Right ventricle myocardium inferior (tissue), 1 donor: ENCODE measurements at places on chromosomes 7 and 10. TPM values are rescaled to one million over a fixed set of nuclear protein-coding genes. Genes with fewer than 3 reads are reported as not detected.
A peak's percentile ranks its signal among the peaks of the same experiment; 100 is the strongest.

PPRC1 gene
- total RNA-seq: 14.3 TPM

SORCS3 gene
- 0.08 TPM for total RNA-seq

UPK3BL2 gene
- total RNA-seq: 2.8 TPM

HOXA10 gene
- total RNA-seq: not detected

GIMAP7 gene
- total RNA-seq: 21.4 TPM

KCNMA1 gene
- 2.2 TPM for total RNA-seq

GRCh38 chr7:142787034-142787768 is 16.4 kb downstream of the PRSS2 start:
- DNase-seq: no peak

- no peak for DNase-seq
Measured at GRCh38 chr7:157585113-157585861, 248.5 kb downstream of the DNAJB6 start.

- DNase-seq: no peak
Measured at GRCh38 chr10:58019863-58020537, 247.7 kb downstream of the IPMK start.

- DNase-seq: peak; percentile 8
Measured at GRCh38 chr7:1281068-1281467, 48.4 kb downstream of the UNCX start.

DNA sequence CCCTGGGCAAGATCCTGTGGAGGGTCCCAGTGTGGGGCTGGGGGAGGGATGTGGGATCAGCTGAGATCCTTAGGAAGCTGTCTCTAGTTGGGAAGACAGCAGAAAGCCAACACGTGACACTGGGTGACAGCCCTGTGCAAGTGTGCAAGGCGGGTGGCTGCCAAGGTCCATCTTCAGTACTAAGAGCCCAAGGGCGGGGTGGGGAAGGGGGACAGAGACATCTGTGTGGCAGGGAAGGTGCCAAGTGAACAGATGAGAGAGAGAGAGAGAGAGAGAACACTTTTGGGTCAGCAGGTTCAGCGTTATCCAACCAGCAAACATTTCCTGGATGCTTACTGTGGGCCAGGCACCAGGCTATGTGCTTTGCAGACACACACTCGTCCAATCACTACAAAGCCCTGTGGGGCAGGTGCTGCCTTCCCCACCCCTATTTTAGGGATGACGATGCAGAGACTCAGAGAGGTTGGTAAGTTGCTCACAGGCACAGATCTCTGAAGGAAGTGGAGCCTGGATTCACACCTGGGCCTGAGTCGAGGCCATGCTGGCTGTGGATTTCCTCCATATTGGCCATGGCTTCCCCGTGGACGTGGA is 135.7 kb downstream of the GRK5 start:
- no peak for DNase-seq

DNA sequence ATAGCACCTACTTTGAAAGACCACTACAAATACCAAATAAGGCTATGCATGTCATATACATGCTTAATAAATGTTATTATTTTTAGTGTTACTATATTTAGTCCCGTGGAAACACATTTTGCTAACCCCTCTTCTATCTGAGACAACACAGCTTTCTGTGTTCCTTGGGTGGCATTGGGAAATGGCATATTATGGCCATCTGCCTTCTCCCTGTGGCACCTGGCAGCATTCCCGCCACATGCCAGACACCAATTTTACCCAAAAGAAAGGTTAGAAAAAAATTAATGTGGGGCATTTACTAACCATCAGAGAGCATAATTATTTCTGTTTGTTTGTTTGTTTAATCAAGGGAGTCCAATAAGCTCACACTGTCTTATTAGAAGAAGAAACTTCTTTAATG is 168.6 kb upstream of the ETV1 start:
- DNase-seq: no peak

DNA sequence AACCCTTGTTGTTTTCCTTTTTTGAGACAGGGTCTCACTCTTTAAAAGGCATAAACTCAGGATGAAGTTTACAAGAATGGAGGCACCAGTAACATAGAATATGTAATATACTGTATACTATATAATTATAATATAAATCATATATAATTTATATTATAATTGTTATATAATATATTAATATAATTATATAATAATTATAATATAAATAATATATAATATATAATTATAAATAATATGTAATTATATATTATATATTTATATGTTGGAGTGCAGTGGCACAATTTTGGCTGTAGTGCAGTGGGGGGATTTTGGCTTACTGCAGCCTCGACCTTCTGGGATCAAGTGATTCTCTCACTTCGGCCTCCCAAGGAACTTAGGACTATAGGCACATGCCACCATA is 96.1 kb downstream of the LRMDA start:
- no peak for DNase-seq

DNA sequence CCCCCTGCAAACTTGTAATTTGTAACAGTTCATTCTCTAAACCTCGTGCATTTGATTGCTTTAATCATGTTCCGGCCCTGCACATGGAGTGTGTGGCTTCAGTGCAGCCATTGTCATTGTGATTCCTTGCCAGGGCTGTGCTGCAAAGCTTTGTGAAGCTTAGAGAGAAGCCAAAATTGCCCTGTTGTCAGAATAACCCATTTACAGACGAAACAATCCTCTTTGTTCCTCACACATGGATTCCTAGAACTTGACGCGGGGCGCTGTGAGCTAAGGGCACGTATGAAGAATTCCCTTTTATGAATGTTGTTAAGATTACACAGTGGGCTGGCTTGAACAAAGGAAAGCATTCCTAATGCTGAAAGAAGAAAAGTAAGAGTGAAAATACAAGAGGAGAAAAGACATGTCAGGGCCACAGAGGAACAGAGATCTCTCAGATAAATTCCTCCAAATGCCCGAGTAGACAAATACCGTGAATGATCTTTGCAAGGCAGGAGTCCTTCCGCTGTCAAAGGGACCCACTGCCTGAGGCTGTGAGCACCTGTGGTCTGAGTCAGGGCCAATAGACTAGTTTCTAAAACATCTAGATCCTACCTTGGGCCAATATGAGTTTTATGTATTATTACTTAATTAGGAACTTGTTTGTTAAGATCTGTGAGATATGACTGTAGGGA is 205.4 kb upstream of the C7orf33 start:
- no peak for DNase-seq

GRCh38 chr10:70528314-70528713 is 49.7 kb downstream of the PALD1 start:
- no peak for DNase-seq

DNA sequence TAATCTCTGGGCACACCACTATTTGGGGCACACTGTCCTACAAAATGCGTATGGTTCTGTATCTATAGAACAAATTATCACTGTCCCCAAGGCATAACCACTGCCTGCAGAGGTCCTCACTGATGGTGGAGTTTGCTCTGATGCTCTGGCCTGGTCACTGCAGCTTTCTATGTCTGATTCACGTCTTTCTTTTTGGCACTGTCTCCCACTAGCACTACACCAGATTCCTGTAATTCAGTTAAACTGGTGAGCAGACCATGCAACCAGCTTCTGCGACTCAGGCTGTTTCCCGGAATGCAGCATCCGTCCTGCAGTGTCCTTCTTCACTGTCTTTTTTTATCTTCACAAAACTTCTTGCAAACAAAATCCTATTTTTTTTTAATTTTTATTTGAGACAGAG is 112.8 kb downstream of the KLF6 start:
- no peak for DNase-seq

DNA sequence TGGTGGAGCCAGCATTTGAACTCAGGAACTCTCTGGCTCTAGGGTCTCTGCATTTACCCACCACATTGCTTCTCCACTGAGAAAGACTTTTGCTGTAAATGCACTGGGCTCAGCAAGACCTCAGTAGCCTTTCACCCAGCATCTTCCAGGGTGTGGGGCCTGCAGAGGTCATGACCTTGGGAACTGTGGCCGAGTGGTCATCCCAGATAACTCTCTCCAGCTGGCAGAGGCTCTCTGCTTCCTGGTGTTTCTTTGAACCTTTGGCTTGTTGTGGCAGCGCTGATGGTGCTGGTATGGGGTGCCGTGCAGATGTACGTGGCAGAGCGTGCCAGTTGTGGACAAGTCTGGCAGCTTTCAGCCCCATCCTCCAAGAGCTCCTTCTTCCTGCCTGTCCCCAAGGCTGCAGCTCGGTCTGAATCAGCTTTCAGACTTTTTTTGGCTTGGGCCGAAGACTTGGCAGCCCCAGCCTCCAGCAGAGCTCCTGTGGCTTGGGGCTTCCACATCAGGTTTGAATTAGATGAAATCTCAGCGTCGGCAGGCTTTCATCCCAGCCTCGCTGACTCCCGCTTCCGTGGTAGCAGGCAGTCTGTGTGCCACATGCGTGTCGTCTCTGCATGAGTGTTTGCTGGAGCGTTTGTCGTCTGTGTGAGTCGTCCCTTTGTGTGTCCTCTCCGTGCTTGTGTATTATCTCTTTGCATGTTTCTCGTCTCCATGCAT is 21.5 kb downstream of the ADAMTS14 start:
- DNase-seq: no peak

GRCh38 chr10:50281967-50282522 is 30.7 kb upstream of the ASAH2 start:
- DNase-seq: no peak

GRCh38 chr10:21953585-21954057 is 49.9 kb downstream of the DNAJC1 start:
- DNase-seq: no peak

- DNase-seq: no peak
Measured at GRCh38 chr7:157485361-157485831, 148.6 kb downstream of the DNAJB6 start.

- no peak for DNase-seq
Measured at GRCh38 chr7:27082171-27082570, 13.6 kb downstream of the HOXA1 start.
